Lower lobe of right lung (tissue), 2 donors: ENCODE measurements at places on chromosomes 11 and 22.
A peak's percentile ranks its signal among the peaks of the same experiment; 100 is the strongest.

DNA sequence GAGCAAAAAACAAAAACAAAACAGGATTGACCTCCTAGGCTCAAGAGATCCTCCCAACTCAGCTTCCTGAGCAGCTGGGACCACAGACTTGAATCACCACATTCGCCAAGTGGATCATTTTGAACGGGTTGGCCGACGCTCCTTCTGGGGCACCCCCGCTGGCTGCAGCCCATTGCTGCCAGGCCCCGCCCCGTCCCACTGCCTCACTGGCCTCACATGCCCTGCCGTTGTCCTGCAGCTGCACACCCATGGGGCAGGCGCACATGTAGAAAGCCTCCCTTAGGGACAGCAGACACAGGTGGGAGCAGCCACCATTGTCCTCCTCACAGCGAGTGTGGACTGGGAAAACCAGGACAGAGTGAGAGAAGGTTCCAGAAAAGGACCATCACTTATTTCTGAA lies 154.5 kb downstream of the CRYBB2 start:
- no peak for DNase-seq

GRCh38 chr22:19331975-19332374 lies 40.5 kb upstream of the CLTCL1 start:
- DNase-seq = no peak

DNA sequence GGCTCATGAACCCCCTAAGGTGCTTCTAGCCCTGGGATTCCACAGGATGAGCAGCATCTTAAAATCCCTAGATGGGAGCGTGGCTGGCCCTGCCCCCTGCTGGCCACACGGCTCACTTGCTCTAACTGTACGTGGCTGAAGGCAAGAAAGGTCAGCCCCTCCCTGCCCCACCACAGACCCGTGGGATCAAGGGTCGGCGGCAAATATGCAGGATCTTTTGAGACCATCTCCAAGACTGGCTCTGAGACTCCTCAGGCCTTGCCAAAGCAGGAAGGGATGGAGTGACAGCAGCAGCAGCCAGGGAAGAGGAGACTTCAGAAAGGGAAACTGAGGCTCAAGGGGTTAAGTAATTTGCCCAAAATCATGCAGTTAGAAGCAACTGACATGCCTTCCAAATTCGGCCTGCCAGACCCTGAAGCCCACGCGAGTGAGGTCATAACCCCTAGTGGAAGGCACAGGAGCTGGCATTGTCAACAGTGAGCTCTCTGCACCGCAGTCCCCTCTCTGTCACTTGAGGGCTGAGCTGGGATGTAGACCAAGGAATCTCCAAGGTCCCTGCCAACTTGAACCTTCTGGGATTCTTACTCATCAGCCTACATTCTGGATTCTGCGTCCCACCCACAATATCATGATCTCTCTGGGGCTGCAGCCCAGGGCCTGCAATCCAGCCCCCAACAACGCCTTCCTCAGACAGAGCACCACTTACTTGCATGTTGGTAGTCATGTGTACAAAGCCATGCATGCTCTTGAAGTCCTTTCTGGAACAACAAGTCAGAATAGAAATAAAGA lies 31.4 kb downstream of the CREB3L1 start:
- DNase-seq = peak; percentile 85

DNA sequence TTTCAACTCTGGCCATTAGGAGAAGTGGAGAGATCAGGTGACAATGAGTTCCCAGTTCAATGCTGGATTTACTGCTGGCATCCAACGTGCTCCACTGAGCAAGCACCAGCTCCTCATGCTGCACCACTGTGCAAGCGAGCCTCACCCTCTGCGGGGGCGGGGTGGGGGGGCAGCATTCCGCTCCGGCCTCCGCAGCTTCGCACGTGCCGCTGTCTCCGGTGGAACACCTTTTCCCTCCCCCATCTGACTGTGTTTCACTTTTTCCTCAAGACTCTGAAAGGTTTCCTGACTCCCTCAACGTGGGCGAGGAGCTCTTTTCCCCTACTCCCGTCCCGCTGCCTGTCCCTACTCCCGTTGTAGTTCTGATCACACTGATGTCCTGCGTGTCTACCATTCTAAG lies 835 bp upstream of the RHOD start:
- no peak for DNase-seq

GRCh38 chr11:119727523-119728151 lies 1.4 kb downstream of the NECTIN1 start:
- DNase-seq = peak; percentile 61

DNA sequence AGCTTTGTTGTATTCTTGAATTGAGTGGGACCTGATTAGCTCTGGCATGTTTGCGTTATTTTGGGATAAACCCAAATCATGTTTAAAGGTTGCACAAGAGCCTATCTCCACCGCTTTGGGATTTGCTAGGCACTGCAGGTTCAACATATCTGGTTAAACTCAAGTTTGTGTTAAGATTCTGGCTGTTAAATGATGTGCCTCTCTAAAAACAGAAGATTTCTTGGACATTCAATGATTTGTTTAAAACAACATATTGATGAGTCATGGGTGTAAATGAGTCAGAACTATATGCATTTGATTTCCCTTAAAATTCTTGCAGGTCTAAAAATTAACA lies 67.4 kb downstream of the AMOTL1 start:
- no peak for DNase-seq

DNA sequence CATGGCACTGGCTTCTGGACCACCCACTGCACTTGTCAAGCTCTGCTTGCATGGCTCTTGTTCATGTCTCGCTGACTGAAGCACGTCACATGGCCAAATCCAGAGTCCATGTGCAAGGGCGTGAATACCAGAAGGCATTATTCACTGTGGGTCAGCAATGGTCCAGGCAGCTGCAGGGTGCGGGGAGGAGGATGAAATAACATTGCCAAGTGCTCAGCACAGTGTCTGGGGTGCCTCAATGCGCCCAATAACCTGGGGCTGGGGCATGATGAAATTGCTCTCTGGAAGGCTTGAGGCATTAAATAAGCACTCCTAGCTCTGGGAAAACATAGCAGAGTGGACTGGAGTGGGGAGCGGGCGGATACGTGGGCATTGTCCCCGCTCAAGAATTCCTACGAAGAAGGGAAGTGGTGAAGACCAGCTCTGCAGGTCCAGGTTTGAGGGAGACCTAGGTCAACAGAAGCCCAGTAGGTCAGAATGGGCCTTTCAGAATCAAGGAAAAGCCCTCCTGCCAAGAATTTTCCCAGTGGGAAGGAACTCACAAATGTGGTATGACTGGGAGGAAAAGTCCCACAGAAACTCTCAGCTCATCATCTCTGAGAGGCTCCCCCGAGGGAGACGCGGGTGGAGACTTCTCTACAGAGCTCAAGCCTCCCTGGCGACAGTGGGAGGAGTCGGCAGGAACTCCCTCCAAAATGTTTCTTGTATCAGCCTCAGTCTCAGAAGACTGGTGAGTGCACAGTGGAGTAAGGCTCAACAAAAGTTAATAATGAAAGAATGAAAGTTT lies 15.3 kb upstream of the ACCSL start:
- peak; percentile 75 for DNase-seq

DNA sequence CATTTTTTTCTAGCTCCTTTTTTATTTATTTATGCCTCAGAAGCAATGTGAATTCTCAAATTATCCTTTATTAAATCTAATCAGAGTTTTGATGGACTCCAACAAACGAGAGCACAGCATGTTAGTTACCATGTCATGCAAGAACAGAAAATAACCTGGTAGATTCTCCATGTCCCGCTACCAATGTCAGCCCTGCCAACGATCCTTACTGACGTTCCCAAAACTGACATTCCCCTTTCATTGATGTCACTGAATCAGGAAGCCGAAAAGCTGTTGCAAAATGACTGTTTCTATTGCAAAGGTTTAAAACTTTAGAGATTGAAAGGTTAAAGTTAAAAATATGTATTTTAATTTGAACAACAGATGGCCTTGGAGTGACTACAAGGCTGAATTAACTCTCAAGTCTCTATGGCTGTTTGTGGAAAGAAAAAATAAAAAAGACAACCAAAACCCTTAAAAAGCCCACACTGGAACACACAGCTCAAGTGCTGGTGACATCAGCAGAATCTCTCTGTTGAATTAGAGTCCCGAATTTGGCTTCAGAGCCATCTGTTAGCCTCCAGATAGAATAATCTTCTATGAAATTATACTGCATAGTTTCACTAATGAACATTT lies 96.8 kb downstream of the BDNF start:
- DNase-seq = no peak

DNA sequence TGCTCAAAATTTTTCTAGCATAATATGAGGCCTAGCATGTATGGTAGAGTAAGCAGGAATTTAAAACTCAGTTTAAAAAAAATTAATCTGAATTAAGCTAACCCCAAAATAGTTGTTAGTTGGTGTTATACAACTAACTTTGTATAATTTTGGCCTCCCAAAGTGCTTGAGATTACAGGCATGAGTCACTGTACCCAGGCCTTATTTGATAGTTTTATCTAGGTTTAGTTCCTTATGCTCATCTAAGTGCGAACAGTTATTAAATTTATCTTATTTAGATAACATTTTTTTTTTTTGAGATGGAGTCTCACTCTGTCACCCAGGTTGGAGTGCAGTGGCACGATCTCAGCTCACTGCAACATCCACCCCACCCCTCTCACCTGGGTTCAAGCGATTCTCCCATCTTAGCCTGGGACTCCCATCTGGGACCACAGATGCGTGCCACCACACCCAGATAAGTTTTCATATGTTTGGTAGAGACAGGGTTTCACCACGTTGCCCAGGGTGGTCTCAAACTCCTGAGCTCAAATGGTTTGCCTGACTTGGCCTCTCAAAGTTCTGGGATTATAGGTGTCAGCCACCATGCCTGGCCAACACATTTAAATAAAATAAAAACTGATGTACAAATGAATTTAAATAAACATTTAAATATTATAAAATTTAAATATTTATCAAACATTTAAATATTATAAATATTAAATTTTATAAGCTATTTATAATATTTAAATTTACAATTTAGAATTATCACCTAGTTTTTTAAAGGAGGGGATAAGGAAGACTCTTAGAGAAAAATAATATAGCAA lies 7.5 kb downstream of the IL18 start:
- DNase-seq = no peak

DNA sequence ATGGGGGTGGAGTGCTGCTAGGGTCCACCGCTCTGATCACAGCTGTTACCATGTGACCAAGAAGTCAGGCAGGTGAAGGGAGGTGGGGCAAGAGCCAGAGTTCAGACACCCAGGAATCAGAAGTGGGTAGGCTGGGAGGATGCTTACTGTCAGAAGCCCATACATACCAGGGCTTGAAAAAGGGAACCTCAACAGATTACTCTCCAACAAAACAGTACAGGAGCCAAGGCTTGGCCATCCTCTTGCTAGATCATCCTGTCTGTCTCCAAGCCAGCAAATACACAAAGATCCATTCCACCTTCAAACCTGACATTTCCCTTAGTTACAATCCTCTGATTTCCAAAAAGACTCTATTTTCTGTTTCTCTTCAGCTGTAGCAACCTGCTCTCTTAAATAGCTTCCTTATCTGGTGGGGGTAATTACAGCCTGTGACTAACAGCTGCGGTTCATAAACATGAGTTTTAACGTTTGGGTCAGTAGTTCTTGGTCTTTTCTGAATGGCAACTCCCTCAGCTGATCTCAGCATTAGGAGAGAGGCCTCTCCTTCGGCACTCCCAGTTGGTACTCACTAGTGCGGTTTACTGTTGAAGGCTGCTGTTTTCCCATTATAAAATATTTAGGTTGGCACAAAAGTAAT lies 31.1 kb upstream of the WT1 start:
- no peak for DNase-seq

DNA sequence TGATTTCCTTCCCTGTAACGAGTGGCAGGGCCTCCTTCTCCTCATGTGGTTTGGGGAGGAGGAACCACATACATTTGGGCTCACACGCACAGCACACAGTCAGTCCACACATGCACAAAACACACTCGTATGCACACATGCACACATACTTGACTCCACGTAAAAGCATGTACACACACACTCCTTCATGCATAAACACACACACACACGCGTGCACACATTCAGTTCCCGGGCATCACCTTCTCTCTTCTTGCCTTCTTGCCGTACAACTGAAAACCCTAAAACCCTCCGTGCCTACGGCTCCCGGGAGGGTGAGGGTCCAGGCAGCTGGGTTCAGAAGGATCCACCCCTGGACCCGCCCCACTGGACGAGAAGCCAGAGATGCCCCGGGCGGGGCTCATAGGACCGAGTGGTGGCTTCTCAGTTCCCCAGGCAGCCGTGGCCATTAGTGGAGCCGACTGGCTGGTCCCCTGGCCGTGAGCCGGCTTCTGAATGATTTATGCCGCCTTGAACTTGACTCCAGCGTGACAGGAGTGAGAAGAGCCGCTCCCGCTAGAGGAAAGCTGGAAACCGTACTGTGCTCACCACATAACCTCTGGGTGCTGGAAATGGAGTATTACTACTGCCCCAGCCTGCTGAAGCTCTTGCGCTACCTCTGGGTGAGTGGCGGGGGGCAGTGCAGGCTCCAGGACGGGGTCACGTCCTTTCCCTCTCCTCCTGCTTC lies 117.4 kb downstream of the KIAA1671 start:
- no peak for DNase-seq

- no peak for DNase-seq
These were observed 19.6 kb downstream of the DAGLA start for GRCh38 chr11:61699737-61700160.

- DNase-seq = no peak
These were observed 420.6 kb upstream of the CNTN5 start for GRCh38 chr11:98600103-98600502.

- DNase-seq = peak; percentile 10
These were observed 1354.5 kb downstream of the BRD1 start for GRCh38 chr22:48473202-48473601.

GRCh38 chr11:83601914-83602527 lies 315.9 kb upstream of the CCDC90B start:
- DNase-seq = no peak
